Effector memory CD4-positive, alpha-beta T cell (primary cell): ENCODE measurements at places on chromosomes 11 and 22.

GRCh38 chr22:27993774-27994350 is 74.8 kb upstream of the PITPNB start:
- no peaks in the 10 kb centered on the region for H3K36me3 ChIP-seq
- DNase-seq: no peak
- H3K4me1 ChIP-seq: no peaks in the 10 kb centered on the region
- no peak overlapping the region for H3K4me3 ChIP-seq
- no peaks in the 10 kb centered on the region for H3K27me3 ChIP-seq

GRCh38 chr11:82989628-82990404 is 81.9 kb downstream of the RAB30 start:
- no peak overlapping the region for H3K27ac ChIP-seq
- H3K4me3 ChIP-seq: no peak overlapping the region
- H3K27me3 ChIP-seq: no peaks in the 10 kb centered on the region
- H3K4me1 ChIP-seq: no peaks in the 10 kb centered on the region

DNA sequence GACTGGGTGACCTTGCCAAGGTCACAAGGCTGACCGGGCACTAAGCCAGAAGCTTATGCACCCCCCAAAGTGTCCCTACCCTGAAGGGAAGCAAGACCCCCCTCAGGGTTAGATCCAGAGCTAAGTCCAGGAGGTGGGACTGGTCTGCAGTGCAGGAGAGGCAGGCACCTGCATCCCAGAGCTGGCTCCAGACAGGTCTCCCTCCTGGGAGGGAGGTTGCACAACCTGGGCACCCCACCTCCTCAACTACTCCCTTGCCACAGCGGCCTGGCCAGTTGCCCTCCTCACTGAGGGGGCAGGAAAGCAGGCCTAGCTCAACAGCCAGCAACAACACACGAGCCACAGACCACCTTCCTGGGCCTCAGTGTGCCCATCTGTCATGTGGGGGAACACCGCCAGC is 75.0 kb upstream of the TCF20 start:
- no peaks in the 10 kb centered on the region for H3K36me3 ChIP-seq
- DNase-seq: no peak
- H3K27ac ChIP-seq: no peak overlapping the region
- H3K27me3 ChIP-seq: no peaks in the 10 kb centered on the region
- no peak overlapping the region for H3K4me3 ChIP-seq

DNA sequence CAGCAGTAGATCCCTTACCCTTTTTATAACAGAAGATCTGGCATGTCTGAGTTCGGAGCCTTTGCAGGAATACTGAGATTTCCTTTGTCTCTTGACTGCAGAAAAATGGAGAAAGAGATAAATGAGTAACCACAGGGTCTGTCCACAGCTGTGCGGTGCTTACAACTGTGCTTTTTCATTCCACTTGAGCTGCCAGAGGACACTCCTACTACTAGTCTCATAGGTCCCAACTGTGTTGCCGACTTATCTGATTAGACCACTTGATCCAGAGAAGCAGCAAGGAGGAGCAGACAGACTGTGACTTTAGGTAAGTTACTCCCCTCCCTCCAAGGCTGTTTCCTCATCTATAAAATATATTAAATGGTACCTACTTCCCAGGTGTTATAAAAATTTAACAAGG is 17.5 kb downstream of the FAM227A start:
- H3K36me3 ChIP-seq: no peaks in the 10 kb centered on the region
- no peaks in the 10 kb centered on the region for H3K4me1 ChIP-seq
- no peak overlapping the region for H3K4me3 ChIP-seq
- H3K27ac ChIP-seq: no peak overlapping the region

DNA sequence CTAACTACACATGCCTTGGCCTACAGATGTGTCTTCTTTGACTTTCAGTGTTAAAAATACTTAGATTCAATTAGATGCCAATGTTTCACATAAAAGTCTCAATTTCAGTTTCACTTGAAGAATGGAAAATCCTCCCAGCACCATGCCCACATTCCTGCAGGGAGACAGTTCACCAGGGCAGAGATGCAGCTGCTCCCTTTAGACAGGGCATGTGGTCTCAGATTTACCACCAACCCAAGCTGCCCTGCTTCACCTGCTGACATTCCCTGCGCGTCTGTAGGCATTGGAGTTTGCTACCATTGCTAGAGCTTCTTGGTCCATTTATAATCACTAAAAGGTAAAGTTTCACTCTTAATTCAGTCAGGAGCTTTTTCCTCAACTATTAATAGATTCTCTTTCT is 113.9 kb downstream of the ARFGAP2 start:
- DNase-seq: no peak
- H3K4me1 ChIP-seq: no peaks in the 10 kb centered on the region
- H3K27ac ChIP-seq: no peak overlapping the region
- no peak overlapping the region for H3K4me3 ChIP-seq
- no peaks in the 10 kb centered on the region for H3K27me3 ChIP-seq

DNA sequence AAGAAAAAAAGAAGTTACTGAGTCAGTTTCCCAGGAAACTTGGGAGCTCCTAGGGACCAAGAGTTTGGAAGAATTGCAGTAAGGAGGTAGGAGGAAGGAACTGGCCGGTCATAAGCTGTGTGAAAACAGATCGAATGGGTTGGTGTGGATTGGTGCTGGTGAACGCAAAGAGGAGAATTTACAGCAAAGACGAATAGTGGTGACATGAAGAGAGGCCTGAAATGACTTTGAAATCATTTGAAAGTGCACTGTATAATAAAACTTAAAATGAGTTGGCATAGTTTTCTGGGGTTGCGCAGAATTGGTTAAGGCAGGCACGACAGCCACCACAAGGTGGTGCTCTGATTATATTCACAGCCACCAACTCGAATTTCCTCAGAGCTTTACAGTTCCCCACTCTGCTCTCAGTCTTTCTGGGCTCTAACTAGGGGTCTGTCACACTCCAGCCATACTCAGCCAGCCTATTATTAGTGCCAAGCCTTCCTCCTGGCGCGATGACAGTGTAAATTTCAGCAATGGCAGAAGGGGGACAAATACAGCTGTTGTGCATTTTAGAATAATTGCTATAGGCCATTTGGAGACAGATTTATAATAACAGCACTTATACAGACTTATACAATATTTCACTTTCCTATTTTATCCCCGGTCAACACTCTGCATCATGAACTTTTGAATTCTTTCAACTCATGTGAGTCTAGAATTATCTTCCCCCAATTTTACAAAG is 8.3 kb upstream of the HTR3B start:
- DNase-seq: no peak
- H3K36me3 ChIP-seq: no peaks in the 10 kb centered on the region
- no peak overlapping the region for H3K4me3 ChIP-seq
